Activated CD4-positive, CD25-positive, alpha-beta regulatory T cell (primary cell): ENCODE measurements at places on chromosomes 4 and X.

DNA sequence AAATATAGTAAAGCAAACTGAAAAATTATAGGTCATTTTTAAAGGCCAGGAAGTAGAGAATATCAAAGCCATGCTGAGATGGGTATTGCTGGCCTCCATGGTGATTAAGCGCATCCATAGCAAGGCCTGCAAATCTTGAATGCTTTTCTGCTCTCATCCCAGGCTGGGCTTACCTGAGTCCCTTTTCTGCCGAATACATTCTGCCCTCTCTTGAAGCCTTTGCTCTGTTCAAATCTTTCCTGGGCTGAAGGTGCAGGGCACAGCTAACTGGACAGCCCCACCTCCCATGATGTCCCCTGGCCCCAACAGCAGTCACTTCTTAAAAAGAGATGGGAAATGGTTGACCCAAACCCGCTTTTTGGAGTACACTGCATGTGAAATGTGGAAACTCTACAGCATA is 10.1 kb upstream of the EIF1AX start:
- DNase-seq, result no peak

GRCh38 chrX:48890934-48891401 is 6.6 kb downstream of the TIMM17B start:
- DNase-seq, result no peak

DNA sequence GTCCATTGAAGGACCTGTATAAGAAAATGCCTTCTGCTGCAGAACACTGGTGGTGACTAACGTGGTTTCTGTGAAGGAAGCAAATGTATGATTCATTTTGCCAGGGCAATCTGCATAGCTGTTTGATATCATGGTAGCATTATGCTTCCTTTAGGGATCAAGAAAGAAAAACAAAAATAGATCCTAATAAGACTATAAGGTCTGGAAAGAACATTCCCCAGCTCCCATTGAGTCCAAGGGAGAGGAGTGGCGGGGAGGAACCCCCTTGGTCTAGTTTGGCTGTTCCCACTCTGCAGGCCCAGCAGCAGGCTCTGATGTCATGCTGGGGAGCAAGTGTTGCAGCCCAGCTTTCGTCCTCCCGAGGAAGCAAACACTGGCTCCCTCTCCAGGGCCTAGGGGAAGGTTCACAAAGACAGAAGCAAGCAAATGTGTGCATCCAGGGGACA is 154.5 kb upstream of the GALNT7 start:
- DNase-seq, result no peak

DNA sequence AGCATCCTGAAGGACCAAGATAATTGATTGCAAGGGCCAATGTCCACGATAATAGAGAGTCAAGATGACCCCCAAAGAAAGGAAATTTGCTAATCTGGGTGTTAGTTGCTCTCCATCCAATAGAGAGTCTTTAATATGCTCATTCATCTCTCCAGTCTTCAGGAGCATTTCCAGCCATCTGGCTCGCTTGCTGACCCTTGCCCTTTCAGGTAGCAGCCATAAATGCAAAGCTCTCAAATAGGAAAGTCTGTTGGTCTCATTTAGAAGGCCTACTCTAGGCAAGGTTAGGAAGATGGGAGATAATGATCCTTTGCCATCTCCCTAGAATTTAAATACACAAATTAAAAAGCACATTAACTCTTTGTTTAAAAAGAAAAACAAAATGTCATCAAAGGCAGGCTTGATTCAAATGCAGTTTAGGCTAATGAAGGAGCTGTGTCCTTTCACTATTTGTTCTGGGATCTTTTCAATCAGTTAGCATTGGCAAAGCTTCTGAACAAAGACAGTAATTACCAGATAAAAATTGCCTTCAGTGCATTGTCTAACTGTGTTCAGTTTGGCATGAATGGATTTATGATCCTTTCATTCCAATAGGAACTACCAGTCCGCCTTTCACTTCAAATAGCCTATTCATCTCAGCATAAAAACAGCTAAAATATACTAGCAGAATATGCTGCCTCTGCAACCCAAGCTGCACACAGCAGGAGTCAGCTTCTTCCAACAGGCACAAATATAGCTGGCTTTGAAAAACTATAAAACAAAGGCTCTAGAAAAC is 49.6 kb upstream of the ATXN3L start:
- DNase-seq, result no peak

DNA sequence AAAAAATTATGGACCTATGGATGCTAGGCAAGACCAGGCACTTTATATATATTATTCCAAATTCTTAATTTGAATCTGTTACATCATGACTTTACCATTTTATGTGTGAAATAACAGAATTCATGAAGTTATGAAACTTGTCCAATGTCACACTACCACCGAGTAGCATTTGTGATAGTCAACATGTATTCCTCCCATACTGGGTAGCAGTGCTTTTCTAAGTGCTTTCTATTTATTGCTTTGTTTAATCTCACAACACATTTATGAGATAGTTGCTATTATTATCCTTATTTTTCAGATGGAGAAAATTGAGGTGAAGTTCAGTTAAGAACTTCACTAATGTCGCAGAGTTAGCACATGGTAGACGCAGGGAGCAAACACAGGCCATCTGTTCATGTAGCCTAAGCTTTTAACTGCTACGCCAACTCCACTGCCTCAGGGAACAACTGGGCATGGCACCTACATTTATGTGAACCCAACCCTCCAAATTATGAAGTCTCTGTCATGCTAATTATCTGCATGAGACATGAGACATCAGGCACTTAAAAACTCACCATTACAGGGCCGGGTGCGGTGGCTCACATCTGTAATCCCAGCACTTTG is 20.8 kb downstream of the GUCY1A1 start:
- no peak for DNase-seq

DNA sequence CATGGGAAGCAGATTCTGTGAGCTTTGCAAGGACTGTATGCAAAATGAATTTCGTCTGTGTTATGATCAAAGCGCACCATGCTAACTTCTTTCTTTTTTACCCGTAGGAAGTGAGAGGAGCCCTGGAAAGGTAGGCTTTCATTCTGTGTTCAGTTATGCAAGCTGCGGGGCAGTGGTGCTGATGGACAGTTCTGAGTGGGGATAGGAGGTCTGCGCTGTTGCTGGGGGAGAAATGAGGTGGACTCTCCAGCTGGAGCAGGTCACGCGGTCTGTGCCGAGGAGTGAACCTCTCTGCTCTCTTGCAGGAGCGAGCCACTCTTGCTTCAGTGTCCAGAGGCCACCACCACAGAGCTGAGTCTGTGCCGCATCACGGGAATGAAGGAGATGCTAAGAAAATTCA is 4.5 kb downstream of the TRIML1 start:
- no peak for DNase-seq

DNA sequence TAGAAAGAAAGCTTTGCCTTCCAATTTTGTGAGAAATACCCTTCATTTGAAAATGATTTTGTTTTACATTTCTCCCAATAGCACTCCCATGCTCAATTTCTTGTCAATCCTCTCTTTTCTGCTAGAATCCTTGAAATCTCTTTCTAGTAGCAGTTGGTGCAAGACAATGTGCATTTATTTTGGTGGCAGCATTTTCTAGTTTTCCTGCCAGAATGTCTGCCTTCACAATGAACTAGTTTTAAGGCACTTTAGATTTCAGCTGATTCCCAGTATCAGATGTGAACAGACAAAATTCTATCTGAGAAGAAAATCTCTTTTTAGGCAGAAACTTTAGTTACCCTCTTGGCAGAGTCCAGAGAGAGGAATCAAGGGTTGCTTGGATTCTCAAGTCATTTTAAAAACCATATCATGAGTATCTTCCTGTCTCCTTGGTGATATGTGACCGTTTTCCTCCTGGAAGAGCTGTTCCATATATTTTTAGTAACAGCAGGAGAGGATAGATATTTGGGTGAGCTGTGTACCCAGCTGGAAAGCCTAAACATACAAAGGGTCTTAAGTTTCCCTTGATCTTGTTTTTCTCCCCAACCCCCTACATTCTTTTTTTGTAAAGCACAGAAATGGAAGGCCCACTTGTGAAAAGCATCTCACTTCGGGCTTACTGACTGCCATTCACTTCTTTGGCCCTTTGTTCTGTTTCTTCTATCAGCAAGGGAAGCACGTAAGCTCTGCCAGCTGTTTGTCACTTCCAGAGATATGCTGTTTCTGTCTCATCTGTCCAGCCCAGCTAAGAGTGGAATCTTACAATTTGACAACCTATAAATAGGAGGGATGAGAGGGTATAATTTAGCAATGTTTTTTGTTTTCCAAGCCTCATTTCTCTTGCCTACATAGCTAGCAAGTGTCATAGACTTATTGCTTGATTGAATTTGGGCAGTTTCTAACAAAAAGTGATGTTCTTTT is 38.7 kb downstream of the TSPAN7 start:
- no peak for DNase-seq

- DNase-seq, result no peak
Measured at GRCh38 chr4:137961051-137961438, 281.1 kb downstream of the SLC7A11 start.

DNA sequence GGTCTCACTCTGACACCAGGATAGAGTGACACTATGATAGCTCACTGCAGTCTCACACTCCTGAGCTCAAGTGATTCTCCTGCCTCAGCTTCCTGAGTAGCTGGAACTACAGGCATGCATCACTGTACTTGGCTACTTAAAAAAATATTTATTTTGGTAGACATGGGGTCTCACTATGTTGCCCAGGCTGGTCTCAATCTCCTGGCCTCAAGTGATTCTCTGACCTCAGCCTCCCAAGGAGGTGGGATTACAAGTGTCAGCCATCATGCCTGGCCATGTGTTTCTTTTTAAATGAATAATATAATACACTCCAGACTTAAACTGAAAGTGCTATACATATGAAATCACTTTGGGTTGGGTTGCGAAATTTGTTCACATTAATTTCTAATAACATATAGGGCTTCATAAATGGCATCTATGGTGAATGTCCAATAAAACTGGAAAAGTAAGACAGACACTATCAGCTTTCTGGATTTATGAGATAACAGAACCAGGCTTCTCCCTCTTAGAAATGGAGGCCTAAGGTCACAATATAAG is 48.0 kb downstream of the SEC24D start:
- no peak for DNase-seq

- no peak for DNase-seq
Measured at GRCh38 chr4:189659287-189659686, 281.4 kb upstream of the FRG1 start.

- DNase-seq, result no peak
Measured at GRCh38 chrX:47862680-47863079, 26.0 kb downstream of the ZNF81 start.

DNA sequence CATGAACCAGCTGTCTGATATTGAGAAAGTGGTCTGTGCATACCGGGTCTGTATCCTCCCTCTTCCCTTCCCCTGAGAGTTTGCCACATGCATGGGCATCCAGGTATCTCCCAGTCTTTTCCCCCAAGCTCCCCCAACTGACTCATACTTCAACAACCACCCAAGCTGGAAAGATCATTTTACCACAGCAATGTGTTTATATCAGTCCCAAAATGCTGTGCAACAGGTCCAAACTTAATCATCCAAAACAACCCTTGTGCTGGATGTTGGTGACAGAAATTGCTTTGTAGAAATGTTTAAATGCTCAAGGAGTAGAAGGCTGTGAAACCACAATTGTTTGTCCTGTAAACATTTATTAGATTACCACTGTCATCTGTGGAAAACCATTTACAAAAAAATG is 286.8 kb upstream of the KLF3 start:
- no peak for DNase-seq

DNA sequence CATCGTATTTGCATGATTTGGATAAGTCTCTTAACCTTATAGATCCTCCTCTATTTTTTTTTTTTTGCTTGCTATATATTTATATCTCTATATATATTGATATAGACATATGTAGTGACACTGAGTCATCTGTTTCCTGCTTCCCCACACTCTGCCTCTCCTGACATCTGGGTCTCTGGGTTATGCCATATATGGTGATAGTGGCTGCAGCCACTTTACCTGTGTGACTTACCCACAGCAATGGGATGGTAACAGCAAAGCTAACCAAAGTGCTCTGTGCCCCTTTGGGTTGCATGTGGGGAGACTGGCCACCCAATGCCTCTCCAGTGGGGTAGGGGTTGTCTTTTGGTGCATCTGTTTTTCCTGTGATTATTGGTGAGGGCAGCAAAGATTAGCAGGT is 14.5 kb downstream of the CMC4 start:
- DNase-seq, result no peak

- no peak for DNase-seq
Measured at GRCh38 chr4:176939445-176939844, 146.7 kb upstream of the VEGFC start.

DNA sequence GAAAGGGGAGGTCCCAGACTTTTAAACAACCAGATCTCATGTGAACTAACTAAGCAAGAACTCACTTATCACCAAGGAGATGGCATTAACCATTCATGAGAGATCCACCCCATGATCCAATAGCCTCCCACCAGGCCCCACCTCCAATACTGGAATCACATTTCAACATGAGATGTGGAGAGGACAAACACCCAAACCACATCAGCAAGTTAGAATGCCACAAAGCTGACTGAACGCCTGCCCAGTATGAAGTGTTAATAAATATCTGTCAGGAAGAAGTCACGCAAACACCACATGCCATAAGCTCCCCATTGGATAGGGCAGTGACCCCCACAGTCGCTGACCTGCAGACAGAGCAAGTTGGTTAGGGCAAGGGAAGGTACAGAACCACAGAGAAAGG is 14.3 kb downstream of the SLC10A6 start:
- DNase-seq, result no peak

GRCh38 chr4:137892134-137892533 is 350.0 kb downstream of the SLC7A11 start:
- DNase-seq, result no peak

GRCh38 chr4:126267689-126268088 is 952.9 kb downstream of the FAT4 start:
- DNase-seq, result no peak
